ENCODE measurements at places on chromosomes 12 and 14. TPM values are rescaled to one million over a fixed set of nuclear protein-coding genes. Genes with fewer than 3 reads are reported as not detected.

PRB2 gene
- total RNA-seq: not detected

SOS2 gene
- 16.9 TPM for total RNA-seq

PRR4 gene
- total RNA-seq: 0.31 TPM

CS gene
- 130 TPM for total RNA-seq

MGP gene
- total RNA-seq: not detected

LRFN5 gene
- total RNA-seq: not detected

RNASE1 gene
- not detected for total RNA-seq

OAS2 gene
- total RNA-seq: 3.5 TPM

RHEBL1 gene
- total RNA-seq: 3.9 TPM

SRRM4 gene
- total RNA-seq: not detected

HOXC4 gene
- 4.1 TPM for total RNA-seq

KSR2 gene
- total RNA-seq: not detected

AQP6 gene
- 0.47 TPM for total RNA-seq
